ENCODE measurements at places on chromosomes 12 and 14. TPM values are rescaled to one million over a fixed set of nuclear protein-coding genes. Genes with fewer than 3 reads are reported as not detected.

Gene GLIPR1L1
- total RNA-seq, result not detected

Gene RHEBL1
- 2.5 TPM for total RNA-seq

Gene SLC2A13
- total RNA-seq, result 4.4 TPM

Gene SPIC
- not detected for total RNA-seq

Gene PLA2G1B
- total RNA-seq, result 0.31 TPM

Gene EGLN3
- 2.3 TPM for total RNA-seq

Gene TMEM132C
- under 0.01 TPM for total RNA-seq

Gene MANSC4
- total RNA-seq, result not detected

Gene PAH
- 0.10 TPM for total RNA-seq

Gene FGF6
- not detected for total RNA-seq

Gene SERPINA1
- 453 TPM for total RNA-seq

Gene SAMD4A
- total RNA-seq, result 2.0 TPM

Gene RTL1
- not detected for total RNA-seq

Gene OASL
- total RNA-seq, result 18.5 TPM

Gene RDH12
- total RNA-seq, result not detected

Gene PTPRB
- total RNA-seq, result 0.21 TPM

Gene PAPLN
- total RNA-seq, result 0.31 TPM

Gene COX8C
- total RNA-seq, result not detected

Gene PIWIL1
- not detected for total RNA-seq

Gene PITPNM2
- 11.8 TPM for total RNA-seq

Gene ADCY4
- 2.3 TPM for total RNA-seq

Measured in mononuclear cell (primary cell).